LoVo (cell line): ENCODE measurements at places on chromosomes 5 and 9.

DNA sequence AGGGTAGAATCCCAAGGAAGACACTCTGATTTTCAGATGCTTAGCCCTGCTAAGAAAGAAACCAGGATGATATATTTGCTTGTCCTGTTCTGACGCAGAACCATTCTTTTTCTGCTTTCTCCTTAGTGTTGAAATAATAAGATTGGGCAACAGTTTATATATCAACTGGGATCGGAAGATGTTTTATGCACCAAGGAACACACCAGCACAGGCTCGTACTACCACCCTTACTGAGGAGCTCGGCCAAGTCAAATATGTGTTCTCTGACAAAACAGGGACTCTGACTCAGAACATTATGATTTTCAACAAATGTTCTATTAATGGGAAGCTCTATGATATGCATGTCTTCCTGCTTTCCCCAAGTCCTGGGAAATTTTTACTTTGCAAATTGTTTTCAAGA lies 19.0 kb upstream of the RUSC2 start:
- DNase-seq, result no peak

- DNase-seq, result no peak
Measured at GRCh38 chr9:4519604-4520003, 29.3 kb downstream of the SLC1A1 start.

- DNase-seq, result no peak
Measured at GRCh38 chr5:127621601-127622325, 27.1 kb upstream of the CTXN3 start.

- no peak for DNase-seq
Measured at GRCh38 chr9:69658987-69659675, 13.0 kb downstream of the APBA1 start.

DNA sequence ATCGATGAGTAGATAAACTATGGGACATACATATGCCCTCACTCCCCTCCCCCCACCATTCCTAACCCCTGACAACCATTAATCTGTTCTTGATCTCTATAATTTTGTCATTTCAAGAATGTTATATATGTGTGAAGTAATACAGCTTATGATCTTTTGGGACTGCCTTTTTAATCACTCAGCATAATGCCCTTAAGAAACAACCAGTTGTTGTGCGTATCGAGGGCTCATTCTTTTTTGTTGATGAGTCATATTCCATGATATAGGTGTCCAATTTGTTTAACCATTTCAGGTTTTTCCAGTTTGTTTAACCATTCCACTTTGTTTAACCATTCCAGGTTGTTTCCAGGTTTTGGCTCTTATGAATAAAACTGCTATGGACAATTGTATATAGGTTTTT lies 75.6 kb downstream of the ARHGEF28 start:
- DNase-seq, result peak; percentile 36

DNA sequence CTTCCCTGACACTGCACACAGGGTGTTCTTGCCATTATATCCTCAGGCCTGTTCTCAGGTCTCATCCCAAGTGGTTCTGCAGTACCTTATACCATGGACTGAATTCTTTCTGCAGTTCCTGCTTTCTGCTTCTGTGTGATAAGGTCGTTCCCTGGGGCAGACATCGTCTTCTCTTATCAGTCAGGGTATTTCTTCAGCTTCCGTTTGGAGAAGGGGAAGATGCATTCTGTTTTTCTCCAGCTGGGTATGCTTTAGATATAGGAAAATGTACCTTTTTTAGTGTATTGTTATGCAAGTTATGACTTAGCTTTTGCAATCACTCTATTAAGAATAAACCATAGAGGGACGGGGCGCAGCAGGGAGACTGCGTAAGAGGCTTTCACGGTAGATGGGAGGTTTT lies 31.1 kb downstream of the RALGPS1 start:
- no peak for DNase-seq
